ENCODE measurements at places on chromosomes 2 and 18. TPM values are rescaled to one million over a fixed set of nuclear protein-coding genes. Genes with fewer than 3 reads are reported as not detected.

ZSWIM2 gene
- total RNA-seq, result not detected

CROCC2 gene
- total RNA-seq, result not detected

GALR1 gene
- not detected for total RNA-seq

CNRIP1 gene
- total RNA-seq, result 2.3 TPM

CKAP2L gene
- total RNA-seq, result 14.0 TPM

AKAIN1 gene
- not detected for total RNA-seq

RESP18 gene
- total RNA-seq, result not detected

PTPRN gene
- total RNA-seq, result 1.1 TPM

FAM110C gene
- total RNA-seq, result 0.12 TPM

POMC gene
- not detected for total RNA-seq

CHRNA1 gene
- total RNA-seq, result not detected

COL4A3 gene
- 0.28 TPM for total RNA-seq

FOXI3 gene
- total RNA-seq, result not detected

DGUOK gene
- total RNA-seq, result 154 TPM

IL1A gene
- total RNA-seq, result not detected

SOWAHC gene
- total RNA-seq, result 13.5 TPM

OXER1 gene
- total RNA-seq, result not detected

DNAJB2 gene
- 44.4 TPM for total RNA-seq

SPEG gene
- total RNA-seq, result 10.2 TPM

DARS1 gene
- 52.3 TPM for total RNA-seq

NAT8 gene
- not detected for total RNA-seq

TSN gene
- 92.9 TPM for total RNA-seq

KCNK3 gene
- total RNA-seq, result 0.84 TPM

LOXL3 gene
- total RNA-seq, result 0.32 TPM

LOXHD1 gene
- total RNA-seq, result not detected

ADGRF3 gene
- total RNA-seq, result 0.10 TPM

PKDCC gene
- 21.8 TPM for total RNA-seq

MYL12A gene
- 261 TPM for total RNA-seq

SRBD1 gene
- 10.3 TPM for total RNA-seq

E2F6 gene
- 28.4 TPM for total RNA-seq
